ENCODE measurements at places on chromosomes 7 and 10.

DNA sequence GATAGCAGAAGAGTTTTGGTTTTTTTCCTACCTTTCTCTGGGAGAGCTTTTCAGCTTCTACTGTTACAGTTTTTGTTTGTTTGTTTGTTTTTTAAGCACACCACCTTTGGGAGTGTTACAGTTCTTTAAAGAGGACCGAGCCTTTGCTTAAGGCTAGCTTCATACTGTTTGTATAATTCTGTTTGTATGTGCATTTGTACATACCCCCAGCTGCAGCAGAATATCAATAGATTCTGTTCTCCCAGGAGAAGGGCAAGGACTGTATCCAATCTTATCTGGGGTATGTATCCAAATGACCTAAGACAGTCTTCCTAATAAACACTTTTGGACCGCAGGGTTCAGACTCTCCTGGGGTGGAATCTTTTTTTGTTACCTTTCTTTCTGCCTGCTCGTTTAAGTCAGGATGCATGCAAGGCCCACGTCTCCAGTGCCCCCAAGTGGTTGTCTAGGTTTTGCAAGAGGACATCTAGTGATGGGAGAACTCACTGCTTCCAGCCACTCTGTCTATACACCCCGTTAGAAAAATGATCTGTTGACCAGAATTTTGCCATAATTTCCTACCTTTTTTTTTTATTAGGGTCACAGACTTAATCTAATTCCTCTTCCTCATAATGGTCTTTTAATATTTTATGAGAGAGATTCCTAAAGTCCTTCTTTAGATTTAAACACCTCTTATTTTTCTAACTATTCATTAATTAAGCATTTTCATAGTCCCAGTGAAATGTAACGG, 23.9 kb downstream of the NRF1 start:
- DNase-seq = peak; percentile 81

GRCh38 chr10:97263971-97264370, 28.5 kb downstream of the ARHGAP19 start:
- DNase-seq = no peak

DNA sequence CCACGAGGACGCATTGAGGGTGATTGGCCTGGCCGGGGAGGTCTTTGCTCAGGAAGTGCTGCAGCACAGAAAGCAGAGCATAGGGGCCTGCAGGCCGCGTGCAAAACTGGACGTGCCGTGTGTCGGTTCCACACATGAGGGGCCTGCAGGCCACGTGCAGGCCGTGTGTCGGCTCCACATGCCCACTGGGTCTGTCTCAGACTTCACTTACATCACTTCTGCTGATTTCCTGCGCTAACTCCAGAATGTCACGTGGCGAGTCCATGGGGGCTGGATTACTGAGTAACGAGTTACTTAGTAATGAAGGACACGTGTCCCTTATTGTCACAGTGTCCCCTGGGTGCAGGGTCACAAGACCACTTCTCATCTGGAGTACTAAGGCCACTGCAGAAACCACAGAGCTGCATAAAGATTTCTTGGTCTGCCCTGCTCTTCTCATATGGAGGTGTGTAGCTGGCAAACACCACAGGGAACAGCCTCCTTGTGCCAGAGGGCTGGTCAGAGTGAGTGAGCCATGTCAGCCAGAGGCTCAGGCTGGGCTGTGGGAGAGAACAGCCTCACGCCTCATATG, 60.8 kb downstream of the GDI2 start:
- DNase-seq = no peak

DNA sequence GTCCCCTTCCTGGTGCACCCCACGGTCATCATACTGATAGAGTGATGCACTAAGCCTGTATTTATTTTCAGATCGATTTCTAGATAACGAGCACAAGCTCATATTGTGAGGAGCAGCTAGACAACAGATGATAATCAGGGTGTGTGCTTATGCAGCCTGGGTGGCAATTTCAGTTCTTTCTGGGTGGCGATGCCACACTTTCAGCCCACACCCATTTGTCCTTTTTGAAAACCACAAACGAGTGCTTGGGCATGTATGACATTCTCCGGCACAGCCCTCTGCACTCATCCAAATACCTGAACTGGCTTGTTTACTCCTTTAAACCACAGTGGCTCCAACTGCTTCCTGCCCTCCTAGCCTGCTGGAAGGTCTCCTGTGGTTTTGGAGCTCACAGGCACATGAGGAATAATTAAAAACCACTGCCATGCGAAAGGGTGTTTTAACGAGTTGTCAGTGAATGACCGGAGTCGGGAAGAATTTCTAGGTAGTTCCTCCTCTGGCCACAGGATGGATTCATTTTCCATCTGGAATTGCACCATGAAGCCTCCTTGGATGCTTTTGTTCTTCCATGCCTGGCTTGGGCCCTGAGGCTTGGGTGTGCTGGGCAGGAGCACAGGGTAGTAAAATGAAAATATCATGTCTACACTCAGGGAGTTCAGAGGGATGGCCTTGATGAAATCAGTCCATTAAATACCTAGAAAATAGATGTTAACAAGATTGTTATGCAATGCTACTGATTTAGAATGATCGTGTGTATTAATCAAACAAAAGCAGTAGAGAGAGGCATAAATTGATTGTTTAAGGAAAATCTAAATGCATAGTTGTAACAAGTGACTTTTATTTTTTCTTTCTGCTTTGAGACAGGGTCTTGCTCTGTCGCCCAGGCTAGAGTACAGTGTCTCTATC, 52.4 kb upstream of the ITGB1 start:
- no peak for DNase-seq

GRCh38 chr7:87671-88070, 104.7 kb upstream of the FAM20C start:
- DNase-seq = no peak

DNA sequence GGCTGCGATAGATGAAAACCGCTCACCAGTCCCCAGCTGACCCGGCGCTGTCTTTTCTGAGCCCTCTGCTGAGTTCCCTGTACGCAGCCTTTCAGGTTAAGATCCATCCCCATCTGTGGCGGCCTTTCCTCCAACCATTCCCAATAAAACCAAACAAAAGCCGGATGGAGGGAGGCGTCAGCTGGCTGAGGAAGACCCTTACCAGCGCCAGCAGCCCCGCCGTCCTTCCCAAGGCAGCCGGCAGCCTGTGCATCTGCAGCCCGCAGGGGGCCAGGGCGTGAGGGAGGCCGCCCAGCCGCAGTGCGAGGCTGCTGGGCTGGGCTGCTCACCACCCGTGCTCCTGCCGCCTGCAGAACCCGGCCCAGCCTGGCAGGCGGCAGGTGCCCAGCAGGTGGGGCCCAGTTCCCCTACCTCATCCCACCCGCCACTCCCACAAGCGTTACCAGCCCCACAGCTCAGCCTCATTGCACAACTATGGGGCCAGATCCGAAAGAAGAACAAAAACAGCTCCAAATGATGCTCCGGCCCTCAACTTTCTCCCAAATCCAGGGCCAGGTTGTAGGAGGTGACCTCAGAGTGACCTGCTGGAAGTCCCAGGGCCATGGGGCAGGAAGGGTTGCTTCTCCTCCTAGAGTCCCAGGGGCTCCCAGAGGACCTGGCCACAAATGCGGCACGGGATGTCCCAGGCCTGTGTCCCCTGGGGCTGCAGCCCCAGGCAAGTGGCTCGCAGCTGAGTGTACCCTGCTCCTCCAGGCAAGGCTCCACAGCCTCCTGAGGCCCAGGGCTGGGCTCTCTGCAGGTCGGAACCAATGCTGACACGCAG, 23.8 kb downstream of the PAPOLB start:
- no peak for DNase-seq

GRCh38 chr7:50349963-50350944, 45.7 kb downstream of the IKZF1 start:
- DNase-seq = no peak

GRCh38 chr7:95376632-95377400, 19.4 kb downstream of the PON3 start:
- DNase-seq = no peak

All from amygdala (tissue), 56 donors.